Cardiac septum (tissue), 1 donor: ENCODE measurements at places on chromosomes 3 and 15.

DNA sequence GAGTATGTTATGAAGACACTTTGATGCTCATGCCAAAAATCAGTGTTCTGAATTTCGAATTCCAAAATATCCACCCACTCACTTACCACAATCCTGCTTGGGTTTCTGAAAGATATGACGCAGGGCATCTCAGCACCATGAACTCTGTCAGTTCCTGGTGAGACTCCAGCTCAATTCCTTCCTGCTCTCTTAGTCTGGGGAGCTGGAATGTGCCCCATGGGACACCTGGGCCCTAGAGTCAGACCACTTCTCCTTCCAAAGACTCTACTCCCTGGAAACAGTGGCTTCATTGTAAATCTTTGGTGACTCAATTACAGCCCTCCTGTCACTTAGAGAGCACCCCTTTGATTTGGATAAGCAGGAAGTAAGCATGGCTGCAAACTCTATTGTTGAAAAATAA, 50.5 kb downstream of the CD86 start:
- no peak for DNase-seq

- no peak for DNase-seq
Measured at GRCh38 chr3:13621381-13622221, 72.7 kb downstream of the FBLN2 start.

DNA sequence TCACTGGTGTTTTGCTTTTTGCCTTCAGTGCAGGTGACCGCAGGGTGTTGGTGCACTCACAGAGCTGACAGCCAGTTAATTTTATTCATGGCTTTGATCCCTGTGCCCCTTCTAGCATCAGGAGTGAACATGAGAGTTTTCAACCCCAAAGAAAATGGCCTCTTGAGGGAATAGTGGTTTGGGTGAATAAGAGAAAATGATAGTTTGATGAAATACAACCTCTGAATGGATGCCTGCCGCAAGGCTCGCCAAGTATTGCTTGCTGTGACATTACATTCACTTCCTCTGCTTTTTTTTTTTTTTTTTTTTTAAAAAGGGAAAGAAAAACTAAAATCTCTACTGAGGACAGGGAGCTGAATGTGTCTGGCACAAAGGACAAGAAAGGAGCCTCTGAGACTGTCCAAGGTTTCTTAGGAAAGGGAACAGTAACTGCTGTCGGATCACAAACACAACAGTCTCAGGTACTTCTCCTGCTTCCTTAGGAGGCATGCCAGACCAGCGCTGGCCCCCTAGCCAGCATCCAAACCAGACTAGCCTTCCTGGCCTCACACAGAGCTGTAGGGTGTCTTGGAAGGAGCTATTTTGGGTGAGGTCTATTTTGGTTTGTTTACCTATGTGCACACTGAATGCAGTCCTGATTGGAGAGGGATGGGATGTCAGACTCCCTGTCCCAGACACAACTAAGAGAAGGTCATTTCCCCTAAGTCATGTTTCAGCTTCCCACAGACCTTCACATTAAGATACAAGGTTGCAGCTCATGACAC, 29.0 kb downstream of the CCDC80 start:
- DNase-seq: no peak

DNA sequence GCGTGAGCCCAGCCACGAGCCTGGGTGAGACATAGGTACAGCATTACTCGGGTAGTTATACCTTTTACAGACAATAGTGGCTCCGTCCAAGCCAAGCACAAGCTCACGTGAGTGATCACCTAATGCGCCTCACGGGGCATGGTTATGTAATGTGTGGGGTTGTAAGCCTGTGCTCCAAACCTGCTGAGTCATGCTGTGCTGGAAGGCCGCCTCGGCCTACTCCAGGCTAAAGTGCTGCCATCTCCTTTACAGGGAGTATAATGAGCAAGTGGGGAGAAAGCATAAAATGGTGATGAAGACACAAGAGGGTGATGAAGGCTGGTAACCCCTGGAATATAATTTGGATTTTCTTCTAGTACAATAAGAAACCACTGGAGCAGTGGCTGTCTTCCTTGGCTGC, 175.8 kb upstream of the STT3B start:
- no peak for DNase-seq

- DNase-seq: no peak
Measured at GRCh38 chr3:14563946-14564539, 23.9 kb upstream of the GRIP2 start.

GRCh38 chr3:126275620-126275904, 81.6 kb downstream of the KLF15 start:
- DNase-seq: no peak

- no peak for DNase-seq
Measured at GRCh38 chr3:152193673-152194267, 75.0 kb upstream of the MBNL1 start.

DNA sequence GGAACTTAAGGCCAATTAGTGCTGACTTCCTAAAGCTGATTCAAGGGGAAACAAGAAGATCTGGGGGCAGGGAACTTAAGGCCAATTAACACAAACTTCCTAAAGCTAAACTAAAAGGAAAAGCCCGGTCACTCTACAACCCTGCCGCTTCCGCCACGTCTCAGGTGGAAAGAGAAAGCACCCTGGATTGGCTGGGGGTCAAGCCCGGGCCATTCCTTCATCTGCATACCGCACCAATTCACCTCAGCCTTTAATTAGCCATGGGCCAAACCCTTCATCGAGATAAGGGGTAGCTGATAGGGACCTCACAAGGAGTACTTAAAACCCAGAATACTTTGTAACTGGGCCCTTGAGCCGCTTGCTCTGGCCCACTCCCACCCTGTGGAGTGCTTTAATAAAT, 14.4 kb downstream of the TMPRSS7 start:
- DNase-seq: no peak

GRCh38 chr3:149506540-149506939, 32.0 kb downstream of the TM4SF4 start:
- no peak for DNase-seq

DNA sequence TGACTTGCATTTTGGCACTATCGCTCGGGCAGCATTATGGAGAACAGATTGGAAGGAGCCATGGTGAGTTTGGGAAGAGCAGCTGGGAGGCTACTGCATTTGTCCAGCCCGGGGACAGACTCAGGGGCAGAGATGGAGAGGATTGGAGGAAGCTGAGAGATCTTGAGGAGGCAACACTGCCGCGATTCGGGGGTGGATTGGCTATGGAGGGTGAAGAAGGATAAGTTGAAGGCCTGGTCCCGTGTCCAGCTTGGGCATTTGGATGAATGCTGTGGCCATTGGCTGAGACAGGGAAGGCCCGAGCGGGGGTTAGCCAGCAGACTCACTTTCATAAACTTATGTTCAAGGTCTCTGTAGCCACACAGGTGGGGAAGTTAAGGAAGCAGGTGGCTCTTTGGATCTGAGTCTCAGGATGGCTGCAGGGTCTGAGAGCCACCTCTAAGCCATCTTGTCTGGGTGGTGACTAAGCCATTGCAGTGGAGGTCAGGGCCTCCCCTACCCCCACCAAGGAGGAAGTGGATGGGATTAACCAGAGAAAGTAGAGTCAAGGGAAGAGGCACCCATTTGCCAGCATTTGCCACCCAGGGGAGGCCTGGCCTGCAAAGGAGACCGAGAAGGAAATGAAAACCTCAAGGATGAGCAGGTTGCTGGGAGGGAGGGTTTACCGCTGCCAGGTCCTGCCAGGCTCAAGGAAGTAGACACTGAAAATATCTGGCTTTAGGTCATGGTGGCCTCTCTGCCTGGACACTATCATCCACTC, 144.0 kb upstream of the TLE3 start:
- no peak for DNase-seq

DNA sequence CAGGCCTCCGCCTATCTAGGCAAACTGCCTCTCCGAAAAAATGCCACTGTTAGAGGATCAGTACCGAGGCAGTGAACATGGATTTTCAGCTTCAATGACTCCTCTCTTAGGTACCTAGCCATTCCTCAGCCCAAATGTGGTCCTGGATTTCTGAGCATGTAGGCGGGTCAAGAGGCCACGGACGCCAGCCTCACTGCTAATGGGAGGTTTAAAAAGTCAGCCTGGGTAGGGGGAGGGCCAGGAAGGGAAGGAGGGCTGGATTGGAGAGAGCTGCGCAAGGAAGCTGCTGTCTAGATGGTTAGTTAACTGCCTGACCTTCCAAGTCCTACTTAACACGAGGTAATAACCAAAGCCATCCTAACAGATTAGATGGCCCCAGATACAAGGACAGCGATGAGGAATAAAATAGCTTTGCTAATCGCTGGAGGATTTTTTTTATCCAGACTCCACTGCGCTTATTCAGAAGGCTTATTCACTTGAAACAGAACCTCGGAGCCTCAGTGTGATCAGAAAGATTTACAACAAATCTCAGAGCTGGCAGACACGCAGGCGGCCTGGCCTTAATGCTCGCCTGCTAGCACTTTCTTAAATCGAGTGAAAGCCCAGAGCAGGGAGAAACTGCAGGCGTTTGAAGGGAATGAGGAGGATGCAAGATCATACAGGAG, 34.3 kb downstream of the TLE3 start:
- peak; percentile 31 for DNase-seq

GRCh38 chr3:196327405-196327804, 9.4 kb upstream of the DYNLT2B start:
- DNase-seq: no peak
